ENCODE measurements at places on chromosomes 6 and 20.

- peak; percentile 3 for DNase-seq
Observed at GRCh38 chr20:34363465-34364222, 571 bp downstream of the ITCH start.

GRCh38 chr20:56773749-56774148 is 144.6 kb downstream of the TFAP2C start:
- DNase-seq: no peak

DNA sequence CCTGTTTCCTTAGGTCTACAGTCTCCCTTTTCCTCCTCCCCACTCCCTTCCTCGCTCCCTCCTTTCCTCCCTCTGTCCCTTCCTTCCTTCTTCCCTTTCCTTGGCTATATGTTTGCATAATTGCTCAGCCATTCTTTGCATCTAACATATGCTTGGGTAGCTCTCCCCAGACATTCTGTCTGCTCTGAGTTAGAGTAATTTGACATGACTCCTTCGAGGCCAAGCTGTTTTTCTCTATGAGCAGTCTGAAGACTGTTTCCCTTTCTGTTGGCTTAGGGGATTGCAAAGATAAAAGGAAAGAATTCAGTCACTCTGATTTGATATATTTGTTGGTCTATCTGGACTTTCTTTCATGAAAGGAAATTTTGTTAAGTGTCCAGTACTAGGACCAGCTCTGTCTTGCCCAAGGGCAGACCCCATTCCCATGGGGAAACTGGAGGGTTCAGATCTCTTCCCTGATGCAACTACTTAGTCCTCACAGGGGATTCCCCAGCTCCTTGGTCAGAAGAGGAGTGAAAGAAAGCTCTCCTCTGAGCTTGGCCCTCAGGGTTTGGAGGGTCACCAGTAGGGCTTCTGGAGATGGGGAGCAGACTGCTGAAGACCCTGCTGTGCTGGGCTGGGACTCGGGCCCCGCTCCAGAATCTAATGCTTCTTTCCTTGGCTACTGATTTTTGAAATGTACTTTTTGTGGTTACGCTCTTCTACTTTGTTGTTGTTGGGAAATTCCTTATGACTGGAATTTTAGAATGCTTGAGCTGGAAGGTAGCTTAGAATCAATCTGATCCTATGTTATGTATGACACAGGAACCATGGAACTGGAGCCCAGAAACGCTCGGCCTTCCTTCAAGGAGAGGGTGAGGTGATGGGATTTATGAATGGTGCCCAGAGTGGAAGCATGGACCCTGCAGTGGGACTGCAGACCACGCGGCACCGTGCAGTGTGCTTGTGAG is 63.7 kb upstream of the SLC22A23 start:
- DNase-seq: no peak

DNA sequence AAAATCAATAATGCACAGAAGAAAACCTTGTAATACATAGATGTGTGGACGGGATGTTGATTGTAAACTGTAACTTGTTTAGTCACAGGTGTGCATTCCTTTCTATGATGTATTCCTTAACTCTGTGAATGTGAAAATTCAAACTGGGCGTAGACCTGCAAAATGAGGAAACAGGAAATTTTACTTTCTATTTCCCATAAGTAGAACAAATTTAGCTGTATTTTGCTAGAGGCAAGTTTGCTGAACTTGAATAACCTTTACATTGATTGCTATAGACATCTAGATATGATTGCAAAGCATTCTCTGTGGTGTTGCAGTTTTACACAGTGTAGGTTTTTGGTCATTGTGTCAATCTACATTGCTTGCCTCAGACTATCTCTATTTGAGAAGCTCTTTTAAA is 368.4 kb upstream of the MAN1A1 start:
- no peak for DNase-seq

DNA sequence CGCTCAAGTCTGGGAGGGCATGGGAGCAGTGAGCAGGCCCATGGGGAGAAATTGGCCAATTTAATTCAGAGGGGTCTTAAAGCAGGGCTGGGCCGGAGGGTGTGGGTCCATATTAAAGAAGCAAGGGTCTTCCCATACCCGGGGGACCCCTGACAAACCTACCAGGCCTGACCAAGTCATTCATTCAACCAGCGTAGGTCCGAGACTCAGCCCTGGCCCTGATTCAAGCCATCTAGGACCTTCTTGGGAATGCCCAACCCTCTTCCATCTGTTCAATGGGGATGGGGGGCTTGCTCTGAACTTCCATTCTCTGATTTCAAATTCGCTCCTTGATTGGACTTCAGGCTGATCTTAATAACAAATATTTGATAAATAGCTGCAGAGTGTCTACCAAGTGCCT is 7.3 kb downstream of the ADIG start:
- no peak for DNase-seq

- no peak for DNase-seq
Observed at GRCh38 chr20:61455508-61456215, 203.6 kb downstream of the CDH4 start.

DNA sequence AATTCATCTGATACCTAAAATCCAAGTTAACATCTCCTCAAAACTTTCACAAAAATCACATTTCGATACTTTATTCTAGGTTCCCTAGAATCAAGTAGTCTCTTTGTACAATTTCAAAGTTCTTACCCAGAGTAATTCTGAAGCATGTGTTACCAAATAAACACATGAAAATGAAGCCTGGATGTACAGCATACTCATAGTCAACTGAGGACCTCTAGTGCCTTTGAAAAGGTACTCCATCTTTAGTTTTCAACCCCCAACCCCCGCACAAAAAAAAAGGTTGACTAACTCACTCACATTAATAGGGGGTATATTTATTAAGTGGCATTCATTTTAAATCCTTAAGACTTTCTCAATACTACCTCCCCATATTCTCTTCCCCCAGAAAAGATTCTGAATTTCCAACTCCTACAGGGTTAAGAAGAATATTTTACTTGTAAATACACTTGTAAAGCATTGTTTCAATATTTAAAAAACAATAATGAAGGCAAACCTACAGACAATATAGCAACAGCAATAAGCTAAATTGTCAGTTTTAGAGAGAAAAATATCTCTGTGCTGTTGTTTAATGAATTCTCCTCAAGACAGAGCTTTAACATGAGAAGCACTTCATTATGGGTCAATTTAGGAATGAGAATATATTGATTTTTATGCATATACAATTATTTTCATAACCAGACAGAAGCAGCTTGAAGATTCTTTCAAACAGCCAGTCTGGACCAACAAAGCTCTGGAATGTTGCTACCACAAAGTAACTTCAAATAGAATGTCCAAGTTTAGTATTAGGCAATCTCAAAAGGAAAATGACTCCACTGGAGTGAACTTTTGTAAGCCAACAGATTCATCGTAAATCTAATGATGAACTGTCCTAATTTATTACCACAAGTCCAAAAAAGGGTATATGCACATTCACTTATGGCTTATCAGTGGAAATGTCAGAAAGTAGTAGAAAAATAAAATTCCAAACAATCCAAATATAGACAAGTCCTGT is 3.3 kb downstream of the PLN start:
- no peak for DNase-seq

DNA sequence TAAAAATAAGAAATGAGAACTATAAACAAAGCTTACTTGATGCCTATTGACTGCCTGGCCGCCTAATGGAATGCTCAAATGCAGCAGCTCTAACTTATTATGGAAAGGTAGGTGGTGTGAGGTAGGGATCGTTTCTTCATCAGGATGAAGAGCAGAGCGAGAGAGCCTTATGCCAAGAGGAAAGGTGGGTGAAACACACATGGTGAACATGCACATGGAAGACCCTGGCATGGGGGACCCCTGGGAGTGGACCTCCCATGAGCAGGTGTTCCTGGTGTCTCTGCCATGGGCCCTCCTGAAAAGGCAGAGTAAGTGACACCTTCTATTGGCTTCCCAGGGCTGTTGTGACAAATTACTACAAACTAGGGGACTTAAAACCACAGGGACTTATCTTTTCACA is 130.1 kb downstream of the CDH4 start:
- no peak for DNase-seq

DNA sequence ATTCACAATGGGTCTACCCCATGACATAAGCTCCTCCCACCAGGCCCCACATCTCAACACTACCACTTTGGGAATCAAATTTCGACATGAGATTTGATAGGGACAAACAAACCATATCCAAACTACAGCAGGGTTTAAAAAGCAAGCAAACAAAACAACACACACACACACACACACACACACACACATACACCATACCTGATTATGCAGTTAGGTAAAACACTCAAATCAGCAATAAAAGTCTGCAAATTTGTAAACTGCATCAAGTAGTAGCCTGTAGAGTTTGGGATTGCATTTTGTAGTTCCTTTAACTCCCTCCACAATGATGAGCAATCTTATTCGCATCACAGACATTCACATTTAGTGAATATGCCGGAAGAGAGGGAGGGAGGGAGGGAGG is 32.6 kb upstream of the TNFAIP3 start:
- no peak for DNase-seq

DNA sequence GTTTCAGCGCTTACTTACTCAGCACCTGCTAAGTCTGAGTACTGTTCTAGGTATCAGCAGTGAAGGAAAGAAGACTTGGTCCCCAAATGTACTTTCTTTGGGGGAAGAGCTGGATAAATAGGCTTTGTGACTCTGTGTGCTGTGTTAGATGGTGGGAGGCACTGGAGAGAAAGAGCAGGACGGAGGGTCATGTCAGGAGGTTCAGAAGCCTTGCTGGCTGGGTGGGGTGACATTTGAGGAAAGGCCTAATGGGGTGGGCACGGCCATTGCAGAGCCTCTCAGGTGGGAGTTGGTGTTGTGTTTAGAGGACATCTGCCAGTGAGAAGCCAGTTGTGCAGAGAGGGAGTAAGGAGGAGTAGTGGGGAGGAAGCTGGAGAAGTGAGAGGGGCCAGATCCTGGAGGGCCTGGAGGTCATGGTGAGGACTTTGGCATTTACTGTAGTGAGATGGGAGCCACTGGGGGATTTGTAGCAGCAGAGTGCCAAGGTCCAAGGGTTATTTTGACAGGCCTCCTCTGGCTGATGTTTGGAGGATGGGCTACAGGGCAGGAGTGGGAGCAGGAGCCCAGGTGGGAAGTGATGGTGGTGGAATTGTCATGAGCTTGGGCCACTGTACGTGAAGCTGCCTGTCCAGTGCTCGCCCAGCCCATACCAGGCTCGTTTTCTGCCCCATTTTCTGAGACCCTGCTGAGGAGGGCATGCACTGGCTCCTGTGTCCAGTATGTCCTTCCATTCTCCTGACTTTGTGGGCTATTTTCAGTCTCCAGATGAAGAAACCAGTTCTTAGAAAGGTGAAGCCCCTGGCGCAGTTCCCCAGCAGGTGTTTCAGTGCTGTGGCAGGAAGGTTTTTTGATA is 886 bp downstream of the SDCBP2 start:
- no peak for DNase-seq

GRCh38 chr6:52364480-52365166 is 2.7 kb downstream of the PAQR8 start:
- no peak for DNase-seq

DNA sequence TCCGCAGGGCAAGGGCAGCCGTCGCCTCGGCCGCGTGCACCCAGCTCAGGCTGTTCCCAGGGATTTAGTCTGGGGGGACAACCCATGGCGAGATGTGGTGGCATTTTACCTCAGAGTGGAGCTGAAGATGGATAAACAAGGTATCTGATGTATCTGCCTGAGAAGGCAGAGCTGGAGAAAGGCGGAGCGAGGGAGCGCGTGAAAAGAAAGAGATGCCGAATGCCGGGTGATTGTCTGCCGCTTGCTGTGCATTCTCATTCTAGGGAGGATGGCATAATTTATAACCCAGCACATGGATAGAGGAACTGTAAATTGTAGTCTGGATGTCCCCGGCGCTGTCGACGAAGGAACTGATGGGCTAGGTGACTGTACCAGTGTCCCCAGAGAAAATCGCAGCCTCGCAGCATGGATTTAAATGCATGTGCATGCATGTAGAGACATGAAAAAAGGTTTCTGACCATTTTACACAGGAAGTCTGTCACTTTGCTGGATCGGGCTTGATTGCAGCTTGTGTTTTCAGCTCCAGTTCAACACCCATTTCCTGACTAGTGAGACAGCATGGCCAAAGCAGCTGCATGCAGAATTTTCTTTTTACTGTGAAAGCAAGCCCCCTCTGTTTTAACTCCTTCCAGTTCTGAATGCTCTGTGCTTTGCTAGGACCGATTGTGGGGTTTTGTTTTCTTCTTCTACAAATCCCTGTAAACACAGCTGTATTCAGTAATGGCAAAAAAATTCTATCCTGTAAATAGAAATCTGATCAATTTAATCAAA is 149.7 kb downstream of the PRL start:
- no peak for DNase-seq

GRCh38 chr6:13702809-13703302 is 8.8 kb downstream of the RANBP9 start:
- no peak for DNase-seq

GRCh38 chr20:56451056-56451765 is 17.2 kb upstream of the RTF2 start:
- no peak for DNase-seq

DNA sequence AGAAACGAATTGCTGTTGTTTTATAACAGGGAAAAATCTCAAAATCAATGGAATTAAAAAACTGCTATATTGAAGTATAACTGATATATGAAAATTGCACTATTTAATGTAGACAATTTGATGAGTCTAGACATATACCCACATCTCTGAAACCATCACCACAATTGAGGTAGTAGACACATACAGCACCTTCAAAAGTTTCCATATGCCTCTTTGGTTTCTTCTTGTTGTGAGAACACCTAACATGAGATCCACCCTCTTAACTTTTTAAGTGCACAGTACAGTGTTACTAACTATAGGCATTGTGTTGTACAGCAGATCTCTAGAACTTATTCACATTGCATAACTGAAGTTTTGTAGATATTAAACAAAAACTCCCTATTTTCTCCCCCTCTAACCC is 14.0 kb upstream of the SLC17A5 start:
- no peak for DNase-seq

GRCh38 chr6:160494576-160494975 is 146.4 kb downstream of the SLC22A3 start:
- DNase-seq: no peak
